ENCODE measurements at places on chromosomes 2 and 18.

DNA sequence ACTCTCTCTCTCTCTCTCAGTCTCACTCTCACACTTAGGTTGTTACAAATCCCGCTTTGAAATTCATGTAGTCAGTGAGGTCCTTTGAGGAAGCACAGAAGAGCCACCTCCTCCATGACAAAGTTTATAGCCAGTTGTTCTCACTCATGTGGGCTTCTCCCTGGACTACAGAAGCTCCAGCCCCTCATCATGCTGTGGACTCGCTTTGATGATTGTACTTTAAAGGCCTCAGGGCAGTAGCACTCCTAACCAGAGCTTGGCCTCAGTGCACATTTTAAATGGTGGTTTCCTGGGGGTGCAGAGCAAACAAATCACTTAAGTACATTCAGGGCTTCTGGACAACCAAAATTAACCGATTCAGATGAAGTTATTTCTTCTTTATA lies 115.7 kb downstream of the MTCL1 start:
- DNase-seq = no peak

- no peak for DNase-seq
Observed at GRCh38 chr2:27573452-27573851, 9.4 kb upstream of the ZNF512 start.

DNA sequence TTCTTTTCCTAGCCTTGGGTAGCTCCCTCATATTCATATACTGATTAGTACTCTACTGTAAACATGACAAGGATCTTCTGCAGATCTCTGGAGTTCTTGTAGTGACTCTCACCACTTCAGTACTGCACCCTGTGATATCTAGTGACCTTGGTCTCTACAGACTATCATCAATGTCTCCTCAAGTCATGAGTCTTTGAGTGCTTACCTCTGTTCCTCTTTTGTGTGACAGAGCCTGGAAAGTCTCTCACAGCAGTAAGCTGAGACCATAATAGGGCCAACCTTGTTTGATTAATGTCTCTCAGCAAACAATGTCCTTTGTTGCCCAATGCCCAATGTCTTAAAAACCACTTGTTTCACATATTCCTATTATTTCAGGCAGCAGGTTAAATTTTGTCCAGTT lies 34.2 kb upstream of the BAZ2B start:
- DNase-seq = no peak

DNA sequence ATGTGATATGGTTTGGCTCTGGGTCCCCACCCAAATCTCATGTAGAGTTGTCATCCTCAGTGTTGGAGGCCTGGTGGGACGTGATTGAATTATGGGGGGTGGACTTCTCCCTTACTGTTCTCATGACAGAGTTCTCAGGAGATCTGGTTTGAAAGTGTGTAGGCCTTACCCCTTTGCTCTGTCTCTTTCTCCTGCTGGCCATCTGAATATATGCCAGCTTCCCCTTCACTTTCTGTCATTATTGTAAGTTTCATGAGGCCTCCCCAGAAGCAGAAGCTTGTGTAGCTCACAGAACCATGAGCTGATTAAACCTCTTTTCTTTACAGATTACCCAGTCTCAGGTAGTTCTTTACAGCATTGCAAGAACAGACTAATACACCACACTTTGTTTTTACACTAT lies 222.3 kb downstream of the DOK6 start:
- DNase-seq = no peak

DNA sequence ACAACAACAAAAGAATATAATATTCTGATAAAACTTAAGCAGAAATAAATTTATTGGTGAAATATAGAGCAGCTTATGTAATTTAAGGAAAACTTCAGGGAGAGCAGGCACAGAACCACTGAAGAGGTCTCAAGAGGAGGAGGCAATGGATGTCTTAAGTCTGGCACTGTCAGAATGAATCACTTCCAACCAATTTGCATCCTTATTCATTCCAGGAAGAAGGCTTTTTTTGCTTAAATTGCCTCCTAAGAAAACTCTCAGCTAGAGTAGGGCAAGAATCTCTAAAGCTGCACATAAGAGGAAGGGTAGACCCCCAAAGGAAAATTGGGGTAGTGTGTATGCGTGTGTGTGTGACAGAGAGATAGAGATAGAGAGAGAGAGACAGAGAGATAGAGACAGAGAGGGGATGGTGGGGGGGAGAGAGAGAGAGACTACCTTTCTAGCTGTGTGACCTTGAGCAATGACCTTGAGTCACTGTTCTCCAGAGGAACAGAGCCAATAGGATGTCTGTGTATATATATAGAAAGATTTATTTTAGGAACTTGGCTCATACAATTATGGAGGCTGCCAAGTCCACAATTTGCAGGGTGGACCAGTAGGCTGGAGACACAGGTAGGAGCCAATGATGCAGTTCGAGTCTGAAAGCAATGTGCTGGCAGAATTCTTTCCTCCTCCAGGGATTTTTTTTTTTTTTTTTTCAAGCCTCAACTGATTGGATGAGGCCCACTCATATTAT lies 96.4 kb upstream of the LINC00305 start:
- DNase-seq = no peak

DNA sequence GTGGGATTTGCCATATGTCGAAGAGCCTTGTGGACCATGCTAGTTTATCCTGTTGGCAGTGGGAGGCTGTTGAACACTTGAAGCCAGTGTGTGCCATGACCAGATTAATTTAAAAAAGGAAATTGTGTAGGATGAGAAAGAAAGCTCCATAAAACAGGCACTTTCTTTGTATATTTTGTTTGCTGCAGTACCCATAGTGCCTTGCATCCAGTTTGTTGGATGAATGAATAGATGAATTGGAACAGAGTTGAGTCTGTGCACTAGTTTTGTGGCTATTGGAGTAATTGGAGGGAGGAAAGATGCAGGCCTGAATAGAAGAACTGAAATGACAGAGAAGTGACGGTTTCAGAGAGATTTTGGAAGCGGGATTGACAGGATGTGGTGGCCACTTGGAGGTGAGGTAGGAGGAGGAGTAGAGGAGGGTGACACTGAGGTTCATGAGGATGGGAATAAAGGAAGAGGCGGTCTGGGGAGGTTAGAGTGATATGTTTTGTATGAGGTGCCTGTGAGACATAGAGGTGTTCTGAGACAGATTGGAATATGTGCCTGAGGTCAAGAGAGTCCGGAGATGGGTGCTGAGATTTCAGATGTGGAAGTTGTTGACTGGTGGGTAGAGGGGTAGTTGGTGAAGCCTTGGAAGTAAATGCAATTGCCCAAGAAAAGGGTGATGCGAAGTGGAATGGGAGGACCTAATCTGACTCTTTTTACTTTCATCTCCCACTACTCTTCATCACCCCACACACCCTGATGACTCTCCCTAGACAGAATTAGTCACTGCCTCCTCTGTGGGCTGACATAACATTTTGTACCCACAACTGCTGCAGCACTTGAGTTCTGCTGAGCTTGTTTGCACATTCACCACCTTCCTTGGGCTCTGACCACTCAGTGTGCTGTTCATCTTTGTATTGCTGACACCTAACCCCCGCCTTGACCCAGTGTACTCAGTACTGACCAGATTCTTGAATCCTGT lies 5.1 kb downstream of the DGUOK start:
- no peak for DNase-seq

DNA sequence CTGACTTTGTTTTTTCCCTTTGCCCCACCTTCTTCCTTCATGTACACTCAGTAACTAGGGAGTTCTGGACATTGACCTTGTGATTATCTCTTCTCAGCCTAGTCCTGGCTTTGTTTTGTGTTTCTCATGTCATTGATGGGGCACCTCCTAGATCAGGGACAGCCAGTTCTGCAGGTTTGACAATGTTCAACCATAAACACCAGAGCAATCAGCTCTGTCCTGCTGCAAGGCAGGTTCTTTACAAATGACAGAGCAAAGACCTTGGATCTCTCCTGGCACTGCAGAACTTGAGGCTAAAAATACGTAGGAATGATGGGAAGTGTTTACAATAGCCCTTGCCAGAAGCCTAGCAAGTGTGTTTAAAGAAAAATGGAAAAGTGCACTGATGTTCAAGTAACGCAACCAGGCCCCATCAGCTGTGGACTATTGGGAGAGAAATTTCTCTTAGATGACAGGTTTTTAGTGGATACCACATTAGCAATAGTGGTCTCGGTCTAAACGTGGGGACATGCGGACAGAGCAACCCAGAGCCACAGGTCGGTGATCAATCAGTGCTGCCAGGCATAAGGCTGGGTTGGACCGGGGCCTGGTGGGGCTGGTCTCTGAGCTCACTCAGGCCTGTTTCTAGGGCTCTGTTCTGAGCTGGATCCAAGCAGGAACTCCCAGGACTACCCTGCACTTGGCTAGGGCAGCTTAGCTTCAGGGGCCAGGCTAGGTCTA lies 76.8 kb downstream of the SOWAHC start:
- no peak for DNase-seq

DNA sequence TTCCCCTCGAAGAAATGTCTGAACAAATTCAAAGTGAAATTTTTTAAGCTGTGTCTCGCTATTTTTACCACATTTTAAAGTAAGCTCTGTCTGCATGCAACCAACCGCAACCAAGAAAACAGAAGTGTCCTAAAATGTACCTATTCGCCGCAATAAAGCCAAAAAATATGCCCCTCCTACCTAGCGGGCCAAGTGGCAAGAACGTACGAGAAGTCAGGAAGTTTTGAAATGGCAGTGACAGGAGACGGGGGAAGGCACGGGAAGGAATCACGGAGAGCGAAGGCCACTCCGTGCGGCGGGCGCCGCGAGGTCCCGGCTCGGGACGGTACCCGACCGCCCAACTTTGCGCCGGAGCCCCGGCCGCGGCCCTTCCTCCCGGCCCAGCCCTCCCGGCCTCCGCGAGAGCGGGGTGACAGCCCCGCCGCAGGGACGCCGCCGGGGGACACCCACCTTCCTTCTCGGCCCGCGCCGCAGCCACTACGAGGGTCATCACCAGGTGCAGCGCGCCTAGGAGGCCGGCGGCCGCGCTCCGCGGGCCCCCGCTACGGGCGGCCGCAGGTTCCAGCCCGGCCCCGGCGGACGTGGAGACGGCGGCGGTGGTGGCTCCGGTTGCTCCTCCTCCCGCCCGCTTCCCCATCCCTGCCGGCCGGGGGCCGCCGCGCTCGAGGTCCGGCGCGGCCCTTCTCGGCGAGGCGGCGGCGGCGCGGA lies 568 bp downstream of the TMEM131 start:
- DNase-seq = peak; percentile 75

GRCh38 chr2:75025633-75026380 lies 67.4 kb downstream of the POLE4 start:
- no peak for DNase-seq

DNA sequence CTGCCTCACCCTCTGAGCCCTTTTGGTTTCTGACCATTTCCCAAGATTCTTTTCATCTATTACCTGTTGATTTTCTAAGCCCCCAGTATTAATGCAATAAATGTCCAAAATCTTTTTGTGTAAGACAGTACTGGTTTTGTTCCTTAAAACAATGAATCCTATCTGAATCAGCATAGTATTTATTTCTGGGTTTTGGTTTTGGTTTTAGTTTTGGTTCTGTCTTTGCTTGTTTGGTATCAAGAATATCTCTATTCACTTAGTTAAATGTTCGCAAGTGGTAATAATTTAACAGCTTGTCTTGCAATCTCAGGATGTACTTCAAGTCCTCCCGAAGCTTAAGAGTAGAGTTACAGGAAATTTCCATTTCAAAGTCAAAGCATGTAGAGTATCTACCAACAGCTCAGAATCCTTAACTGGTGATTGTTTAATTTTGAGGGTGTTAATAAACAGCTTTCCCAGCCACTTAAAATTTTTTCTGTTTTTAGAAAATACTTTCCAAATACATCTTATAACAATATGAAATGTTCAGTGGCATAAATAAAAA lies 67.7 kb upstream of the NEDD4L start:
- DNase-seq = no peak

- no peak for DNase-seq
Observed at GRCh38 chr18:46297621-46298020, 193.4 kb downstream of the HAUS1 start.

- no peak for DNase-seq
Observed at GRCh38 chr2:170467568-170468422, 247.3 kb upstream of the SP5 start.

GRCh38 chr2:191155608-191156071 lies 4.8 kb upstream of the STAT4 start:
- no peak for DNase-seq

GRCh38 chr2:58553937-58554336 lies 312.8 kb upstream of the FANCL start:
- no peak for DNase-seq
